Endothelial cell (in vitro differentiated cells): ENCODE measurements at places on chromosomes 6 and 20. TPM values are rescaled to one million over a fixed set of nuclear protein-coding genes. Genes with fewer than 3 reads are reported as not detected.
A peak's percentile ranks its signal among the peaks of the same experiment; 100 is the strongest.

DNA sequence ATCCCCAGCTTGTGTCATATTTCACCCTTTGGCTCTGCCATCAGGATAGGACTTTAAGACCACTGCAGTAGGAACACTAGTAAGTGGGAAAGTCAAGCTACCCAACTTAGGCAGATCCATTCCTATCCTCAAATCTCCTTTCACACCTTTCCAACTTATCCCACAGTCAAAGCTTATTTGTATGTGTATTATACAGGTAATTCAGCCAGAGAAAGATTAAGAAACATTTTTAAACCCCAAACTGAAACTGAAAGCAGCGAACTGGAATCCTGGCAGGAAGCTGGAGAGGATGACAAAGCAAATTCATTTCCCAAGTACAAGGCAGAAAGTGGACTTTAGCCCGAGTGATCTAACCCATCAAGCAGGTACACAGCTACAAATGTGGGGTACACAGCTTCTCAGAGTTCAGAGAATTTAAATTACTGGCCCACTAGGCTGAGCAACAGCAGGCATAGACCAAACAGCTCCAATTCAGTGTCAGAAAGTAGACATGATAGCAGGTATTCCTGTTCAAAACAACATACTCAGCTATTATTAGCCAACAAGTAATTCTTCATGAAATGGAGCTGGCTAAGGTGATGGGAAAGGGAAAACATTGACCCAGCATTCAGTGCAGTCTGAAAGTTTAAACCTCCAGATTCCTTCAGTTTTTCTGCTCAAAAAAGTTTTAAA, 39.1 kb downstream of the ILRUN start:
- no peaks in the 10 kb centered on the region for H3K27me3 ChIP-seq
- peak; percentile 11 for DNase-seq
- peaks cover 19% of the 10 kb centered on the region for H3K4me1 ChIP-seq
- H3K36me3 ChIP-seq: peaks cover 4% of the 10 kb centered on the region
- H3K27ac ChIP-seq: peak overlapping the region; percentile 95
- peak overlapping the region; percentile 64 for H3K4me3 ChIP-seq

DNA sequence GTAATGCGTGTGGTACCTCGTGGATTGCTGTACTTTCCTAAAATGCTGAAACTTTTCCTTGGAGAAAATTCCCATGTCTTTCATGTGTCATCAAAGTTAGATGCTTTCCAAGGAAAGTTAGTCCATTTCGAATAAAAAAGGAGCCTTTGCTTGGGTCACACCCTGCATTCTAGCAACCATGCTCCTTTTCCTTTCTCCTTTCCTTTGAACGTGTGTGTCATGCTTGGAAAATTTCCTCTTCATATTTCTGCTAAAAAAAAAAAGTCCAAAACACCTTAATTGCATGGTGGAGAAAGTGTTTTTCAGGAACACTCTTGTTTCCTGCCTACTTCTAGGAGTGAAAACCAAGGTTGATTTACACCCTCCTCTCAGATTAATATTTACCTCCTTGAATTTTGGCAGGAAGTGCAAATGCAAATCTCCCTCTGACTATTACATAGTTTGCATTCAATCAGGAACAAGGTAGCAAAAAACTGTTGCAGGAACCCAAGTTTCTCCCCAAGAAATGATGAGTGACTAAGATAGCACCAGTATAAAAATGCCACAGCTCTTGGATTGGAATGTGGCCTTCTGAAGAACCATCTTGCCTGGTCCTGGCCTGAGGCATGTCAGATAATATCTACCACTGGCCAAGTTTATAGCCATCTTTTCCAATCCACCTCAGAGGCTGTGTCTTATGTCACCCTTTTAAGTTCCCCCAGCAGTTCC, 590.6 kb downstream of the QKI start:
- peaks cover 9% of the 10 kb centered on the region for H3K4me1 ChIP-seq
- peaks cover 2% of the 10 kb centered on the region for H3K27me3 ChIP-seq
- no peak for DNase-seq
- H3K36me3 ChIP-seq: no peaks in the 10 kb centered on the region
- no peak overlapping the region for H3K4me3 ChIP-seq

The MOXD1 gene
- 0.08 TPM for total RNA-seq

The RAB44 gene
- total RNA-seq: not detected

DNA sequence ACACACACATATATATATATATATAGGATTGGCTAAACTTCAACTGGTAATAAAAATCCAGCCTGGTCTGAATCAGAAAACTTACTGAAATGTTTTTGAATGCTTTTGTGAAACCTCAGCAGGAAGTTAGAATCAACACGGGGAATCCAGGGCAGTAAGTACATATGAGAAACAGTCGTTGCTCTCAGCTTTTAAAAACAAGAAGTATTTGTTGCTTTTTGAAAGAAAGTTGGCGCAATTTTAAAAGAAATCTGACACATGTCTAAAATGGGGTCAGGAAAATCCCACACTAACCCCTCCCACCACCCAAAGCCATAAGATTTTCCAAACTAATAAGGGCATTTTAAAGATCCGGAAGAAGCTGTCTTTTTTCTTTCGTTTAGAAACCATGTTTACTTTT, 11.5 kb upstream of the CCDC170 start:
- no peak for DNase-seq
- H3K27ac ChIP-seq: no peak overlapping the region
- H3K36me3 ChIP-seq: no peaks in the 10 kb centered on the region
- no peak overlapping the region for H3K4me3 ChIP-seq
- no peaks in the 10 kb centered on the region for H3K27me3 ChIP-seq

The APOBEC2 gene
- not detected for total RNA-seq

DNA sequence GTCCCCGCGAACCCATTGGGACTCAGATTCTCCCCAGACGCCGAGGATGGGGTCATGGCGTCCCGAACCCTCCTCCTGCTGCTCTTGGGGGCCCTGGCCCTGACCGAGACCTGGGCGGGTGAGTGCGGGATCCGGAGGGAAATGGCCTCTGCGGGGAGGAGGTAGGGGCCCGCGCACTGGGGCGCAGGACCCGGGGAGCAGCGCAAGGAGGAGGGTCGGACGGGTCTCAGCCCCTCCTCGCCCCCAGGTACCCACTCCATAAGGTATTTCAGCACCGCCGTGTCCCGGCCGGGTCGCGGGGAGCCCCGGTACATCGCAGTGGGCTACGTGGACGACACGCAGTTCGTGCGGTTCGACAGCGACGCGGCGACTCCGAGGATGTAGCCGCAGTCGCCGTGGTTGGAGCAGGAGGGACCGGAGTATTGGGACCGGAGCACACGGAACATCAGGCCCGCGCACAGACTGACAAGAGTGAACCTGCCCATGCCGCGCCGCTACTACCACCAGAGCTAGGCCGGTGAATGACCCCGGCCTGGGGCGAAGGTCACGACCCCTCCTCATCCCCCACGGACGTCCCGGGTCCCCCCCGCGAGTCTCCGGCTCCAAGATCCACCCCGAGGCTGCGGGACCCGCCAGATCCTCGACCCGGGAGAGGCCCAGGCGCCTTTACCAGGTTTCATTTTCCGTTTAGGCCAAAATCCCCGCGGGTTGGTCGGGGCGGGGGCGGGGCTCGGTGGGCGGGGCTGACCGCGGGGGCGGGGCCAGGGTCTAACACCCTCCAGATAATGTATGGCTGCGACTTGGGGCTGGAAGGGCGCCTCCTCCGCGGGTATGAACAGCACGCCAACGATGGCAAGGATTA, 15.7 kb upstream of the HLA-A start:
- peaks cover 6% of the 10 kb centered on the region for H3K4me1 ChIP-seq
- H3K27ac ChIP-seq: no peak overlapping the region
- H3K36me3 ChIP-seq: no peaks in the 10 kb centered on the region
- H3K27me3 ChIP-seq: peaks cover 14% of the 10 kb centered on the region
- H3K4me3 ChIP-seq: peak overlapping the region; percentile 88

- no peak overlapping the region for H3K4me3 ChIP-seq
- H3K4me1 ChIP-seq: peaks cover 14% of the 10 kb centered on the region
- H3K36me3 ChIP-seq: peaks cover 6% of the 10 kb centered on the region
- no peak for DNase-seq
- no peak overlapping the region for H3K27ac ChIP-seq
These were observed 89.4 kb upstream of the AFDN start for GRCh38 chr6:167737205-167737830.

GRCh38 chr6:23533944-23534343, 592.1 kb upstream of the NRSN1 start:
- no peaks in the 10 kb centered on the region for H3K27me3 ChIP-seq
- H3K4me1 ChIP-seq: peaks cover 29% of the 10 kb centered on the region
- H3K4me3 ChIP-seq: no peak overlapping the region
- peaks cover 8% of the 10 kb centered on the region for H3K36me3 ChIP-seq
- H3K27ac ChIP-seq: no peak overlapping the region

- no peak for DNase-seq
- peaks cover 2% of the 10 kb centered on the region for H3K4me1 ChIP-seq
- peaks cover 19% of the 10 kb centered on the region for H3K36me3 ChIP-seq
- H3K4me3 ChIP-seq: no peak overlapping the region
- H3K27ac ChIP-seq: no peak overlapping the region
- H3K27me3 ChIP-seq: peaks cover 3% of the 10 kb centered on the region
These were observed 31.9 kb downstream of the HIVEP2 start for GRCh38 chr6:142913036-142913510.

DNA sequence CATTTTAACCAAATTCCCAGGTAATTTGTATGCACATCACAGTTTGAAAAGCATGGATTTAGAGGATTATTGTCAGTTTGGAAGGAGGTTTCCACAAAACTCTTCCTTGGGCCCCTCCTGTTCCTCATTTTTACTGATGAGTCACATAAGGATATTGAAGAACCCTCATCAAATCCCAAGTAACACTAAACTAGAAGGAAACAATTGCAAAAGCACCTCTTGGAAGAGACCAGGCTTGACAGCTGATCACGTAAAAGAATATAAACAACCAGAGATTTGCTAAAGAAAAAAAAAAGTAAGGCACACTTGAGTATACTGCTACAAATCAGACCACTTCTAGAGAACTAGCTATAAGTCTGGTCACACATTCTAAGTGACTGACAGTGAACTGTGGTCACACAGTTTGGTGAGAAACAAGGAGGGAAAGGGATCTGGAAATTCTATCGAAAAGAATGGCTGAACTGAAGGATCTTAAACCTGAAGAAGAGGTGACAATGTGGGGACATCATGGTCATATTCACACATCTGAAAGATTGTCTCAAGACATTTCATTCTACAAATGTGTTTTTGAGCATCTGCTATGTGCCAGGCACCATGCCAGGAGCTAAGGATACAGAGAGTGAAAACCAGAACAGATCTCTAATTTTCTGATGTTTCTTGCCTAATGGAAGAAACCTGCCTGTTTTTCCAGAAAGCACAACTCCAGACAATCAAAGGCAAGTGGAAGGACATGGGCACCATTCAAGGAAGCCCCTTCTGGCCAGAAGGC, 24.1 kb downstream of the ZHX3 start:
- no peaks in the 10 kb centered on the region for H3K27me3 ChIP-seq
- peaks cover 7% of the 10 kb centered on the region for H3K4me1 ChIP-seq
- H3K36me3 ChIP-seq: no peaks in the 10 kb centered on the region

DNA sequence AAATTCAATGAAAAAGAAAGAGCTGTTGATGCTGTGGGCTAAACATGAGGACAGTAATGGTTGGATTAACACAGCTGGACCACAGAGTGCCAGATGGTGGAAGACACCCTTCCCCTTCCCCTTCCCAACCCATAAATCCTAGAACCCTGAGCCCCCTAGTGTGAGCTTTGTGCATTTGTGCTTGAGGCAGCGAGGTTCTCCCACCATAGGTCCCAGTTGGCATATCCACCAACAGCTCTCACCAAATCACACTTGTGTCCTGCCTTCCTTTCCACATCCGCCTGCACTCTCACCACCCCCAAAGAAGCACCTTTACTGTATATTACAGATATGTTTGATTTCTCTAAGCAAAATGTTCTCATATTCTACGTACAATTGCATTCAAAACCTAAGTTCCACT, 32.8 kb upstream of the HBS1L start:
- no peaks in the 10 kb centered on the region for H3K27me3 ChIP-seq
- H3K27ac ChIP-seq: no peak overlapping the region
- H3K4me3 ChIP-seq: no peak overlapping the region
- no peaks in the 10 kb centered on the region for H3K36me3 ChIP-seq
- H3K4me1 ChIP-seq: peaks cover 8% of the 10 kb centered on the region

DNA sequence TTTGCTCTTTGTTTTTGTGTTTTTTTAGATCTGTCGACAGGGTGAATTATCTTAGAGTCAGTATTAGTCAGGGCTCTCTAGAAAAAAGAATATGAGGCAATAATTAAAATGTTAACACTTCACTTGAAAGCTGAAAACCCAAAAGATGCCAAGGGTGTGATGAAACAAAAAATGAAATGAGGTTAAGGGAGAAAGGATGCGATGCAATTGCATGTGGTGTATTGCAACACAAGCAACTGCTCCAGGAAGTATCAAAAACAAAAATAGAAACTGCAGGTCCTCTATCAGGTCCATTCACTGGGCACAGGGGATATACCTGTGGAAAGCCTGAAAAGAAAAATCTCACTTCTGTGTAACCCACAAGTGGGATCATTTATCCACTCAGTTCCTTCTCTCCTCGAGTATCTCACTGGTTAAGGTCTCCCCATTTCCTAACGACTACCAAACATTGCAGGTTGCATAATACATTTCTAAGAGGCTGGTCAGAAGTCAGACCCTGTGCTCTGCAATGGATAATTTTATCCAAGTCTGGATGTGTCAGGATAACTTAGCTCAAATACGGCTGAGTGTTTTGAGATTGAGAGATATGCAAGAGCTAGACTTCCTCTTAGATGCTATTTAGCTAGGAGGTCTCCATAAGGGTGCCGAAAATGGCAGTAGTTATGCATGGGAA, 257.7 kb upstream of the GJE1 start:
- no peak overlapping the region for H3K4me3 ChIP-seq
- H3K27ac ChIP-seq: no peak overlapping the region
- DNase-seq: no peak
- H3K27me3 ChIP-seq: no peaks in the 10 kb centered on the region
- H3K4me1 ChIP-seq: no peaks in the 10 kb centered on the region
- H3K36me3 ChIP-seq: no peaks in the 10 kb centered on the region

The STX11 gene
- not detected for total RNA-seq

GRCh38 chr6:92292067-92292466, 1127.3 kb downstream of the EPHA7 start:
- H3K36me3 ChIP-seq: no peaks in the 10 kb centered on the region
- no peaks in the 10 kb centered on the region for H3K27me3 ChIP-seq
- H3K27ac ChIP-seq: no peak overlapping the region
- H3K4me1 ChIP-seq: peaks cover 5% of the 10 kb centered on the region

GRCh38 chr6:159169557-159170332, 545 bp downstream of the FNDC1 start:
- no peaks in the 10 kb centered on the region for H3K36me3 ChIP-seq
- DNase-seq: peak; percentile 60
- peaks cover 7% of the 10 kb centered on the region for H3K4me1 ChIP-seq
- H3K4me3 ChIP-seq: peak overlapping the region; percentile 51

DNA sequence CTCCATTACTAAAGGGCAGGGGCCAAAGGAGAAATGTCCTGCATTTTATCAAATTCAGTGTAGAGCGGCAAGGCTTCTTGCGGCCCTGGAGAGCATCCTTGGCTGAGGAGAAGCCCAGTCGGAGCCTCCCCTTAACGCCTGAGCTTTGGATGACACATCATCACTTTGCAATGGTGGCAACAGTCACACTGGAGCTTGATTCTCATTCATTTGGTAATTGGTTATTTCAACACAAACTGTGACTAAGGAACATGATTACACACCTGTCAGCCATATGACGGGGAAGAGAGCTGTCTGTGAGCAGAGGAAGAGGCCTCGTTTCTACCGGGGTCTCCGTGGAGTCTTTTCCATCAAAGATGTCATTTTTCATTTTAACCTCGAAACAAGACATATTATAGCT, 81.4 kb downstream of the SOBP start:
- no peak overlapping the region for H3K4me3 ChIP-seq
- H3K4me1 ChIP-seq: peaks cover 9% of the 10 kb centered on the region
- H3K27ac ChIP-seq: no peak overlapping the region
- DNase-seq: no peak
- no peaks in the 10 kb centered on the region for H3K36me3 ChIP-seq

GRCh38 chr6:34795836-34796425, 4.0 kb downstream of the BLTP3A start:
- no peak overlapping the region for H3K27ac ChIP-seq
- peaks cover 4% of the 10 kb centered on the region for H3K27me3 ChIP-seq
- DNase-seq: no peak
- H3K4me3 ChIP-seq: no peak overlapping the region
- H3K36me3 ChIP-seq: no peaks in the 10 kb centered on the region
